Occipital lobe (tissue), 3 donors: ENCODE measurements at places on chromosomes 3 and 15. TPM values are rescaled to one million over a fixed set of nuclear protein-coding genes. Genes with fewer than 3 reads are reported as not detected.

Gene KBTBD13
- total RNA-seq: not detected

GRCh38 chr15:62920682-62921502 lies 121.7 kb upstream of the TPM1 start:
- no peak for DNase-seq

Gene TRH
- 1.1 TPM for total RNA-seq

Gene DNASE1L3
- 0.94 TPM for total RNA-seq

- no peak for DNase-seq
Observed at GRCh38 chr15:62071711-62072308, 5.0 kb downstream of the C2CD4A start.
